ENCODE measurements at places on chromosomes 7 and 10.

- no peak for DNase-seq
Measured at GRCh38 chr7:51328351-51328801, 11.8 kb upstream of the COBL start.

- no peak for DNase-seq
Measured at GRCh38 chr7:19016140-19016539, 101.3 kb downstream of the TWIST1 start.

GRCh38 chr7:131945313-131945911 lies 389.0 kb upstream of the PODXL start:
- no peak for DNase-seq

GRCh38 chr7:70497793-70498192 lies 634.2 kb upstream of the GALNT17 start:
- DNase-seq = no peak

DNA sequence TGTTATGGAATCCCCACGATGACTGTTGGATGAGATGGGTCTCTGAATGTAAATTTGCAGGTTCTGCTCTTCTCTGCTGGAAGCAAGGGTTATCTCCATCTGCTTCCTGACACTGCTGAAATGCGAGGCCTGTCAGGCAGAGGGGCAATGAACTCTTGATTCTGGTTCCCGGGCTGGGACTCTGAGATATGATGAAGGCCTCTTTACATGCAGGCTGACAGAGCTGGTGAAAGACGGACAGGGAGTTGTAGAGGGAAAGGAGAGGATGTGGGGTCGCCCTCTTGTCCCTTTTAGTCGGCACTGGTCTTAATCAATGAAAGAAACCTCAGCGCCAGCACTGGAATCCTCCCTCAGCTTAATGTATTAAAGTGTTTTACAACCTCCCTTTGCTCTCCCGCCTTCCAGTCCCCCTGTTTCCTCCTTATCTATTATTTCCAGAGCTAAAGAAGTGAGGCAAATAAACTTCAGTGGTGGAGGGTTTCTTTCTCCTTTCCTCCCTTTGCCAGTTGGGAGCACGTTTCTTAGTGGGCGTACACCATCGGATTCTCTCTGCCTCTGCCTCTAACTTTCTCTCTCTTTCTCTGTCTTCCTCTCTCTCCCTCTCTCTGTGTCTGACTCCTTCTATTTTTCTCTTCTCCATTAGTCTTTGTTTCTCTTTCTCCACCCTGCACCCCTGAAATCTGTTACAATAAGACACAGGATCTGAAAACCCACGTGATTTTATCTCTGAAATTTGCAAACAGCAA lies 145.6 kb downstream of the BAMBI start:
- no peak for DNase-seq

DNA sequence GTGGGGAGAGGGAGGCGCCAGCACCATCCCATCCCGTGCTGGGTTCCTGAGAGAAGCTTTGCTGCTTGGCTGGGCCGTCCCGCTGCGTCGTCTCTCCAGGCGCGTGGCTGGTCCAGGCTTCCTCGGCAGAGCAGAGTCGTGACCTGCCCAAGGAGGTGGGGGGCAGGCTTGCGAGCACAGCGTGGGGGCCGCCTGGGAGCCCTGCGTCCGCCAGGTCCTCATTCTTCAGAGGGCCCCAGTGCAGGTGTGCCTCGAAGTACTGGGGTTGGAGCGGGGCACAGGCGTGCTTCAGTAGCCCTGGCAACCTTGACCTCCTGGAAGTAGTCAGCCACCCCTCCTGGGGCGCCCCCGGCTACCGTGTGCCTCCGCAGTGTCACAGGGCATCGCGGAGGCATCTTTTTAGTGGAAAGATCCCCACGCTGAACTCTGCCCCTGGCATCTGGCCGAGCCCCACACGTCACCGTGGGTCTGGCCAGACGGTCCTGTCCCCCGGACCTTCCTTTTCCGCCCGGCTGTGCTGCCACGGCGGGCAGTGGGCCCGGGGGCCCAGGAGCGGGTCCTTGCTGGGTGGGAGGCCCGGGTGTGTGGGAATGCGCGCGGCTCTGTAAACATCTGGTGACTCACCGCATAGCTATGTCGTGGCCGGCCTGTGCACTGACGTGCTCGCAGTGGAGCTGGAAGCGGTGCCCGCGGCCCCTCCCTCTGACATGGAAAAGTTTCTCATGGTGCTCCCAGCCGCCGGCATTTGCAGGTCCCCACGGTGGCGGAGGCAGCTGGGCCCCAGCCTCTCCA lies 6.4 kb downstream of the MAFK start:
- DNase-seq = no peak

GRCh38 chr10:60086421-60086820 lies 180.1 kb upstream of the CCDC6 start:
- no peak for DNase-seq

- DNase-seq = no peak
Measured at GRCh38 chr10:56068473-56069263, 292.4 kb downstream of the ZWINT start.

- DNase-seq = no peak
Measured at GRCh38 chr7:105205592-105206237, 183.0 kb downstream of the SRPK2 start.

DNA sequence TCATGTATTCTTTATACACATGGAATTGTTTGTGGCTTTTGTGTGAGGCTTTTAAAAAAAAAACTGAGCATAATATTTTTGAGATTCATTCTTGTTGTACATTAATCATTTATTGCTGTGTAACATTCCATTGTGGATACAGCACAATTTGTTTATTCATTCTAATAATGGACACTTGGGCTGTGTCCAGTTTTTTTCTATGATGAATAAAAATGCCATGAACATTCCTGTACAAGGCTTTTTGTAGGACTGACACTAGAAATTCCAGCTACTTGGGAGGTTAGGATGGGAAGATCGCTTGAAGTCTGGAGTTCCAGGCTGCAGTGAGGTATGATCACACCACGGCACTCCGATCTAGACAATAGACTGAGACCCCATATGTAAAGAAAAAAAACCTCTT lies 254.3 kb upstream of the CACNA2D1 start:
- DNase-seq = no peak

GRCh38 chr7:29282819-29283414 lies 88.3 kb downstream of the CHN2 start:
- peak; percentile 63 for DNase-seq

DNA sequence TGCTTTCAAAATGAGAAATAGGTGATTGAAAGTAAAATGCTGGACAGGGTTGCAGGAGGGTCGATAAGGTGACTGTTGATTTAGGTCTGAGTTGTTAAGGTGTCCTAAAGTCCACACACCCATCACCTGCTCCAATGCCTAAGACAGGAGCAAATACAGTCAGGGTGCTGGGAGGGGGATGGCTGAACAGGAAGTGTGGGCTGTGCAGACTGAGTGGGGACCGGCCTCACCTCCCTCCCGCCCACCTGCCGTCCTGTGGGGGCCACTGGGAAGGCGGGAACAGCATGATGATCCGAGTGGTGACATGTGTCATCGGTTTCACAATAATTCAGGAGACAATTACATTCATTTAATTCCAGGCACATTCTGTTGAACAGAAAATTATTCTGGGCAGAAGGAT lies 260.8 kb downstream of the DNAJB6 start:
- no peak for DNase-seq

DNA sequence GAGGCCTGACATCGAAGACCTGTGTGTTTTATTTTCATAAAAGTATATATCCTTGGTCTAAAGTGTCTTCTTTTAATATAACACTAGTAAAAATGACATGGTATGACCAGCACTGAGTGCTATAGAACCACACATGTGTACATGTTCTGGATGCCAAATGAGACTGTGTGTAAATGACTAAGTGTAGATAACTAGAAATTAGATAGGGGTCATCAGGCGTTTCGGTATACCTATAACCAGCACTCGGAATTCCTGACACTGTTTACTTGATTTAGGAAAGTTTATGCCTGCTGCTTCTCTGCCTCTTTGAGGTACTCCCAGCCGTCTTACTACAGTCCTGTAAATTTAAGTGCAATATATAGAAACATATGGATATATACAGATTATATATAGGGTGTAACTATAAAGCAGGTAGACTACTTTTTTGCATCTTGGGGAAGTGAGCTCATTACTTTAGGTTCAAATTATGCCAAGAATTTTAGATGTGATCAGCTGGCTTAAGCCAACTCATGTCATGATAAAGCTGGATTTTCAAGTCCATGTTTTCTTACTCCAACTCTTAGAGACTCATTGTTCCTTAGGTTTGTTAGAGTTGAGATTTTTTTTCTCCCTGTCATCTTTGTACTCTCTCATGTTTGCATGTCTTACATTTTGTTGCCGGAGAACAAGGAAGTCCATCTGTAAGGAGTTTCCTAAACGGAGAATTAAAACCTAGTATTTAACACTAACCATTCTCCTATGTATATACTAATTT lies 62.9 kb downstream of the KLHDC10 start:
- DNase-seq = no peak

GRCh38 chr10:127236266-127236665 lies 39.9 kb upstream of the INSYN2A start:
- DNase-seq = no peak

DNA sequence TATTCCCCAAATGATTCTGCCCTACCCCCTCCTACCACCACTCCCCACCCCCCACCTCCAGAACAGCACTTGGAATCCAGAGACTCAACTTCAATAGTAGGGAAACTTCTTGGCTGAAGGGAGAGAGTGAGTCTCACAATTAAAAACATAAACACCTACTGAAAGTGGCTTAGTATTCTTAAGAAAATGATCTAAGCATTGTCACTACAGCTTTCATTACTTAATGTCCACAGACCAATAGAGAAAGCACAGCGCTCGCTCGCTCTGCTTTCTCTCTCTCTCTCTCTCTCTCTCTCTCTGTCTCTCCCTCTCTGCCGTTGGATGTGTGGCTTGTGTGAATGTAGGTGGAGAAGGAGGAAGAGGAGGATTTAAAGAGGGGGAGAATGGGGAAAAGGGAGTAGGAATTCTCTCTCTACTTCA lies 1.5 kb upstream of the SEMA3A start:
- DNase-seq = no peak

GRCh38 chr7:156503196-156503595 lies 137.4 kb upstream of the RNF32 start:
- DNase-seq = no peak

DNA sequence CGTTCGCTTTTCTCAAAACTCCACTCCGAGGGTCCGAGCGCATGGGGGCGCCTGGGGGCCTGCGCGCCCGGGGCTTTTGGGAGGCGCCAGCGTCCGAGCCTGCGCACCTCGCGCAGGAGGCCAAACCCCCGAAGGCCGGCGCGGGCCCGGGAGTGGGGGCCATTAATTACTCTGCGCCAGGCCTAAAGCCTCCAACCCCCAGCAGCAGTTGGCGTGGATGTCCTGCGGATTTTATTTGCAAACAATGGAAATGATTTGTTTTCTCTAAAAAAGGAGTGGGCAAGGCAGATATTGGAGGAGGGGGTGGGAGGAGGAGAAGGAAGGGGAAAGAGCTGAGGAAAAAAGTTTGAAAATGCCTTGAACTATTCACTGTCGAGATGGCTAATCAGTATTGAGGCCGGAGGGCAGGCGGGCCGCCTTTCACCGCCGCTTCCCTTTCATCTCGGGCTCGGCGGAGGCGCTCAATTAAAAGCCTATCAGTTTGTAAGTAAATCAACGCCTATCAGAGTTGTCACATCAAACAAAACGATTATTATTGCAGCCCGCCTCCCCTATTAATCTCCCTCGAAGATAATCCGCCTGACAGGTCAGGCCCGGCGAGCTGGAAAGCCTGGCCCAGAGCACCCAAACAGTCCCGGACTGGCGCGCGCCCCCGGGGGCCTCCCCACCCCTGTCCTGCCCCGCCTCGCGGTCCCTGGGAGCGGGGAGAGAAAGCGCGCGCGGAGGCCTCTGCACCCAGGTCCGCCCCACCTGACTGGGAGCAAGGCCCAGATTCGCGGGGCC lies 3.4 kb upstream of the ZNF503 start:
- peak; percentile 33 for DNase-seq

GRCh38 chr7:84399661-84400060 lies 205.1 kb upstream of the SEMA3A start:
- no peak for DNase-seq

DNA sequence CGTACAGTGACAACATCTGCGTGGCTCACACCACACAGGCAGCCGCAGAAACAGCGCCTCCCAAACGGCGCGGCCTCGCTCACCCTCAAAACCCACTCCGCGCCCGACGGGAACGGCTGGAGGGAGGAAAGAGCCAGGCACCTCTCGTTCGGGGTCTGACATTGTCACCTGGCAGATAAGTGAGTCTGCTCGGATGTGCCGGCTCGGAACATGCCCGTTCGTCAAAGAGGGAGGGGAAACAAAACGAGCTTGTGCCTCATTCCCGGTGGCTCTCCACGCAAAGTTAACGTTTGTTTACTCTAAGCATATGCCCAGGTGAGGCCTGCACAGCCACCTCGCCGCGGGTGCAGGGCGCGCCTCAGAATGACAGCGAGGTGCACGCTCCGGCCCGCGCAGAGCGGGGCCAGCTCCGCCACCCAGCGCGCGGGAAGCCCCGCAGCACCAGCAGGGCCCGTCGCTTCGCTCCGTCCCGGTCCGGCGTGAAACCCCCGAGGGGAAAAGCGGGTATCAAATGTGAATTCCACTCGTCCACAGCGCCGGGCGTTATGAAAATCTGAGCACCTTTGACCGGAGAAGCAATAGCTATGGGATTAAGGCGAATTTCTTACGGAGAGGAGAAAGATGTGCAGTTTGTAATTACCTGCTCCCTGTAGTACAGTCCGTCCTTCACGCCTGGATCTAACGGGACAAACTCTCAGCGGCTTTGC lies 13.1 kb downstream of the CNPY1 start:
- no peak for DNase-seq

DNA sequence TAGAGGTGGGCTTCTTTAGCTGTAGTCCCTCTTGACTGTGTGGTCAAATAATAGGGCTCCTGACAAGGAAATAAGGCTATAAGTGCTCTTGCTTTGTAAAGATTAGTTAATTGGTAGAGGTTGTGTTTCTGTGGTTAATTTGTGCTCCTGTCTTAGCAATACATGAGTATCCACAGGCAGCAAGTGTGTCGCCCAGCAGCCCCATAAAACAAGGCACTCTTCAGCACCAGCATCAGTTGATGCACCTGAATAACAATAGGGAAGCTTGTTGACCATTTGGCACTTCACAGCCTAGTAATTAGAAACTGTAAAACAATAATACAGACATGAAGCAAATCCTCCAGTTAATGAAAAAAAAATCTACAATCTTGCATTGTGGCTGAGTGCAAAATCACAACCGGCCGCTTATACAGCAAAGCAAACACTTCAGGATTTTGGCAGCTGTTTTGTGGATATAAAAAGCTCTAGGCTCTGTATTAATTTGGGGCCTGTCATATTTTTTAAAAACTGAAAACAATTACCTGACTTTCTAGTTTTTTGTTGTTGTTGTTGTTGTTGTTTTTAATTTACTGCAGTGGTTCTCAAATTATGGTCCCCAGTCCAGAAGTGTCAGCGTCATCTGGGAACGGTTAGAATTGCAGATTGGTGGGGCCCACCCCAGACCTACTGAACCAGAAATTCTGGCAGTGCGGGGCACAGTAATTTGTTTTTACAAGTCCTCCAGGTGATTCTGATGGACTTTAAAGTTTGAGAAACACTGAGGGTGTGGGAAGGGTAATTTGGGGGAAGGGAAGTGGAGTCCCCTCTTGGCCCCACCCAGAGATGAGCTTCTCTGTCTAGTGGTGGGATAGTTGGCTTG lies 56.8 kb downstream of the AUTS2 start:
- peak; percentile 52 for DNase-seq
